BJ (cell line): ENCODE measurements at places on chromosomes 2 and 18. TPM values are rescaled to one million over a fixed set of nuclear protein-coding genes. Genes with fewer than 3 reads are reported as not detected.

DNA sequence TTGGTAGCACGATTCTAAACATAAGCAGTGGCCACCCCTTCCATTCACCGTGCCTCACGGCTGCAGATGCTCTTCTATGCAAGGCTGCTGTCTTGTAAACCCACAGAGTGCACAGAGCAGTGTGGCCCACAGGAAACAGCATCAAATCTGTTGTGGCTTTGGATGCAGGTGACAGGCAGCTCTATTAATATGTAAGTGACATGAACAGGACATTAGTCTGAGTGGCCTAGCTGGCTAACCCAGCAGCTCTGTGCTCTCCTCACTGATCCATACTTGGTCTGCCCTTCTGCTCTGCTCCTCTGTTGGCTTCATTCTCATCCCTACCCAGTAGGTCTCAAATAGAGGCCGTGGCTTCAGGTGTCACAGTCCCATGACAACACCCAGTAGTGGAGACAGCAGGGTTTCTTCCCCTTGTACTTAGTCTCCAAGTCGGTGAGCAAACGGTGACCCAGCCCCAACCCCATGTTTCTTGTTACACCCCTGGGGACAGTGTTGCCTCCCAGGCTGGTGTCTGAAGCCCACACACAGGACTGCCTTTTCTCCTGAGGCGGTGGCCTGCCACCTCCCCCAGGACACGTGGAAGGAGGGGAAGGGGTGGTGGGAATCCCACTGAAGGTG, 5.8 kb downstream of the SH3RF3 start:
- no peak for DNase-seq

DNA sequence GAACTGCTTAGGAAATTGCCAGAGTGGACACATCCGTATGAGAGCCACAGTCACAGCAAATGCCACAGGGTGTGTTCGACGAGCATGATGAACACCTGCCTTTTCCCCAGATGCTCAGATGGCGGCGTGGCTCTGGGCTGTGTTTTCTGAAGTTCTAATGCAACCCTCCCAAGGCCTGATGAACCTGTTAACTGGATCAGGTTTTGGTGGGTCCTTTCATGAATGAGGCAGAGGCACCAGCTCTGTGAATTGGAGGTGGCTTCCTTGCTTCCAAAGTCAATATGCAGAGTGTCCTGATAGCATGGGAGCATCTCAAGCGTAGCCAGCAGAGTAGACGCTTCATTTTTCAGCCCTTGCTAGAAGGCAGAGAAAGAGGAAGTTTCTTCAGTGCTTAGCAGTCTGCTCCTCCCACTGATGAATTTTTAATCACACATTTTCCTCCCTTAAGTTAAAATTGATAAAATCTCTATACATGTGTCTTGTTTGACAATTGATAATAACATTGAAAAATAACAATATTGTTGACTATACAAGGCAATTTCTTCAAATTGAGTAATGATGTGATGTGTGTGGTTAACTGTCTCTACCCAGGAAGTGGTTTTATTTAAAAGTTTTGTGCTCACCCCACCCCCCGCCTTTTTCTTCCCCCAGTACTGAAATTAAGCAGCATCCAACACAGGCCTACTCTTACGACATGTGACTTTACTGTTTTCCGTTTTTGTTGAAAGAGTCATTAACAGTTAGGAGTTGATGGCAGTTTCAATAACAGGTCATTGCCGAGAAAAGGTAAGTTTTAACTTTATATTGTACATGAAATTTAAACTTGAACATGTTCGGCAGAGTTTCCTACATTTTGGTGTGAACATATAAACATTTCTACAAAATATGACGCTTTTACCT, at the start of gene ARHGAP15:
Gene ARHGAP15, plus strand, starts transcription at position 739 of the 900 bp plus-strand sequence.
- DNase-seq: no peak

DNA sequence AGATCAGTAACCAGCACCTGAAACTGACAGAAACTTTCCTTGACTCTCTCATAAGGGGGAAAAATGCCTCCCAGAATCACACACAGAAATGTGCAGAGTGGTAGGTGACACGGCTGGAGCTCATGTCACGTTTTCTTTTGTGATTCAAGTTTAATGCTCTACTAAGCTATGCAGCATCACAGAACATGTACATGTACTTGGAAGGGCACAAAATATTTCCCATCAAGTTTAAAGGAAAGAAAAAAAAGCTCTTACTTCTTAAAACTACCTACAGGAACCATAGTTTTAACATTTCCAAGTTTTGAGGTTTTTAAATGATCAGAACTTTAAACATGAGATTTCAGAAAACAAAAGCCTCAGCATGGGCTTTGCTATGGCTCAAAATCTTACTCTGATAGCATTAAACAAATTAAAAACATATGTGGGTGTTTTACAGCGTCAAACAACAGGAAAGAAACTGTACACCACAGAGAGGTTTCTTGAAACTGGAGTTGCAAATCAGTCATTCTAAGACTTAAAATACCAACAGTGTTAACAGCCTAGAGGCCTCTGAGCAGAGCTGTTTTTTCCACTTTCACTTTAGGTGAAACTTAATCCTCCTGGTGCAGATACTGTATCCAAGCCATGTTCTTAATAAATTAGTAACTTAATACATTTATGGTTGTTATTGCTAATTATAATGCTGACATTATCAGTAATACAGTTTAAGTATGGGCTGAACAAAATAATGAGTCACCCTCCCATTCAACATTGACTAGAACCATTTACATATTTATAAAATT, 30.1 kb downstream of the MBP start:
- peak; percentile 69 for DNase-seq

DNA sequence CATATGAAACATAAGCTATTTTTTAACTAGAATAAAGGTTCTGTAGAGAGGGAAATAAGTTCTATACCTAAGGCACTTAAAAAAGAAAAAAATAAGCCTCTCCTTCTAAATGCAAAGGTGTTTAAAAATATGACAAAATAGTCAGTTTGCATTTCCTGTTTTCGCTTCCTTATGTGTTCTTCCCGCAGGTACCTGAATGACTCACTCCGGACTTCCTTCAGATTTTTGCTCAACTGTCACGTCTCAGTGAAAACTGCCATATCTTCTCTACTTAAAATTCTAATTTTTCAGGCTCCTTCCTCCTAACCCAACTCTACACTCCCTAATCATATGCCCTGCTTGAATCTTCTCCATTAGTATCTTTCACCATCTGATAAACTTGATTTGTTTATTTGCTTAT, 1333.1 kb downstream of the LRP1B start:
- no peak for DNase-seq

DNA sequence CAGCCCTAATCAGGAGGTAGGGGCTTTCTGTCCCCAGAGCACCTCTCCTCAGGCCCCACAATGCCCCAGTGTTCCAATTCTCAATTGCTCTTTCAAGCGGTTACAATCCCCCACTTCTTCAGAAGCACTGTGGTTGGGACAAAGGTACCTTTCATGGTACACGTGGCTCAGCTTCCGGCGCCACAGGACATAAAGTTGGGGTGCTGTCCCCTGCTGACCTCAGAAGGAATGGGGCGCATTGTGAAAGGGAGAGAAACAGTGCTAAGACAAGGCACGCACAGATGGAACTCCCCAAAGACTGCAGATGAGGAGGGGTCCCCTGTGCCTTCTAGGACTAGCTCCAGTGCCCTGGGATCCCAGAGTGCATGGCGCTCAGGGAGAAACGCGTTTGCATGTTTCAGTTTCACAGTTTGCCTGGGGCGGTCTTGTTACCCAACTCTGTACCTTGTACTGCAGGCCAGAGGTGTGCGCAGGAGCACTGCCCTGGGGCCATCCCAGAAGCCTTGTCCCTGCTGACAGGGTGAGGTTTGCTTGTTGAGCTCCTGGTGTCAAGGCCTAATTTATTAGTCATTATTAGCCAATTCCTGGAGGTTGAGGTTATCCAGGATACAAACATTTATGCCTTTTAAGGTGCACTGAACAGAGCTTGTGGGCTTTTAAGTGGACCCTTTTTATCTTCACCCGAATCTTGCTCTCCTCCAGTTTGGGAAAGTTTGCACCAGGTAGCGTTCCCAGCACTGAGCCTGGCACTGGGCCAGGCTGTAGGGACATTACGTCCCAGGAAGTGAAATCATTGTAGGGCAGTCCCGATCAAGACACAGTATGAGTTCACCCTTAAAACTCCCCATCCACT, 7.6 kb downstream of the CNDP1 start:
- DNase-seq: no peak

Gene SERPINB10
- 0.38 and 0.85 TPM in 2 replicates for polyA plus RNA-seq

DNA sequence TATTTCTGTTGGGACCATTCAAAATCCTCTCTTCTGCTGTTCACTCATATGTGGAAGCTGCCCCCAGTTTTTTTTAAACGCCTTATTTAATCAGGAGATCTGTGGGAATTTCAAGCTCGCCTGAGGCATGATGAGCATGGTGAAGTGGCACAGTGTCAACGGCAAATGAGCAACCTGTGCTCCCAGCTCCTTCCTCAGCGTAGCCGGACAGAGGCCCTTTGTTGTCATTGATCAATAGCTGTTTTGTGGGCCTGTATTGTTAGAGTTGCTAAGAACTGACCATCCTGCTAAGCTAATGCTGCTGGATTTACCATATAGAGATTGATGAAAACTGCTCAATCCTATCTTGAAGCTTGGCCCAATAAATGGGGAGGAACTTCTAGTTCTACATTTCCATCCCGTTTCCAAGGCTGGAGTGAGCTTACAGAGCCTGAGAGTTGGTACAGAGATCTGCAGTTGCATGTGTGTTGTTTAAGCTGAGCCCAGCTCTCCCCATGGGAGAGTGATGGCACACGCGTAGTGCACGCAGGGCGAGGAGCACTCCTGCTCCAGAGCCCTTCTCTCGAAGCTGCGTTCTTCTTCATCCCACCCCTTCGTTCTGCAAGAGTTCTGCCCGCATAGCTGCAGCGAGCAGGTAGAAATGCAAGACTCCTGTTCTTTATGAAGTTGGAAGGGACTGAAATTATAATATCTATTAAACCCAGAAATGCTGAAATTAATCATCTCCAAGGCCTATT, 108.8 kb downstream of the RTN4 start:
- no peak for DNase-seq
